NCI-H774 (cell line): ENCODE measurements at places on chromosomes 12 and 14.

DNA sequence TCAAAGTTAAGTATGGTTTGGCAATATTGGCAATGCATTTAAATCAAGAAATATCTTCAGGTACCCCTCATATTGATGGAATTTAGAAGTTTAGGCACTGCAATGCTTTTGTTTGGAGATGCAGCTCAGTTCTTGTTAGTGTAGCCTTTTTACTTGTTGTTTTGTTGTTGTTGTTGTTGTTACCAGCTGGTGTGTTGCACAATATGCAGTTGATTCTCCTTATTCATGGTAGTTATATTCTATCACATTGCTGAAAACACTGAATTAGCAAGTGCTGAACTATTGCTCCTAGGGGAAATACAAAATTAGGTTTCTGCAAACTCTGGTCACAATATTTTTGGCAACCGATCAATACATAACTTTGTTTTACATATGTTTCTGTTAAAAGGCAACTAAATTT lies 34.8 kb downstream of the CCER1 start:
- DNase-seq = no peak

DNA sequence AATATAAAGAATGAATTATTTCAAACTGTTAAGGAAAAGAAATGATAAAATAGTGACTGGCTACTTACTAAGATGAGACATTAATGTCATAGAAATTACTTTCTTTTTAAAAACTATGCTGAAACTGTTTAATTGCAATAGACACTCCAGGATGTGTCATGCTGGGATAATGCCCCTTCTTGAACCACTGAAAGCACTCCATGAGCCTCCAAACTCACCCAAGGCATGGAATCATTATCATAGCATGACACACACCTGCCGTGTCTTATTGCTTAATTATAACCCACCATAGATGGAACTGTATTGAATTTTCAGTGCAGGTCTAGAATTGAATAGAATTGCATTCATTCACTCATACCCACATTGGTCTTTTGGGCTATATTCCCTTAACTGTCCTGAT lies 4.3 kb downstream of the MBIP start:
- DNase-seq = peak; percentile 51

- DNase-seq = no peak
Measured at GRCh38 chr12:67460388-67460787, 188.2 kb upstream of the DYRK2 start.

GRCh38 chr12:76282744-76283143 lies 65.5 kb downstream of the BBS10 start:
- no peak for DNase-seq

DNA sequence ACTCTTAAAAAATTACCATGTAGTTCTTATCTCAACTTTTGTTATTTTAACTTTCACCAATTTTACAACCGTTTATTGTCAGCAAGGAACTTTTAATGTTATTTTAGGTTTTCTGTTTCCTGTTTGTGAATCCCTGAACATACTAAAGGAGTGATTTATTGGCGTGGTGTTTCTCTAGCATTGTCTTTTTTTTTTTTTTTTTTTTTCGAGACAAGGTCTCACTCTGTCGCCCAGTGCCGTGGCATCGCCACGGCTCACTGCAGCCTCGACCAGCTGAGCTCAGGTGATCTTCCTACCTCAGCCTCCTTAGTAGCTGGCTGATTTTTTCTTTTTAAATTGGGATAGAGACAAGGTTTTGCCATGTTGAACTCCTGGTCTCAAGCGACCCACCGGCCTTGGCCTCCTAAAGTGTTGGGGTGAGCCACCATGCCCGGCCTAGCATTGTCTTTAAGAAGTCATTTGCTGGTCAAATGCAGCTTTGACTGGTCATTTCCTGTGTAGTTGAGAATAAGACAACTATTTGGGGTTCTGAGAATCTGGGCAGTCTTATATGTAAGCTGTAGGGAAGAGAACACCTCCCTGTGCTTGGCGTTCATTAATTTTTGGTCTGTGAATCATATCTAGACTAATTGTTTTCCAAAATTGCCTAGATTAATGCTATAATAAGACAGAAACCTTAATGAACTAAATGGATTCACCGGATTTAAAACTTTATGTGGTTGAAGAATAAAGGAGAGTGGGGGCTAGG lies 2.1 kb downstream of the WASHC4 start:
- no peak for DNase-seq

- peak; percentile 10 for DNase-seq
Measured at GRCh38 chr12:120439646-120440247, 1.8 kb downstream of the COX6A1 start.

DNA sequence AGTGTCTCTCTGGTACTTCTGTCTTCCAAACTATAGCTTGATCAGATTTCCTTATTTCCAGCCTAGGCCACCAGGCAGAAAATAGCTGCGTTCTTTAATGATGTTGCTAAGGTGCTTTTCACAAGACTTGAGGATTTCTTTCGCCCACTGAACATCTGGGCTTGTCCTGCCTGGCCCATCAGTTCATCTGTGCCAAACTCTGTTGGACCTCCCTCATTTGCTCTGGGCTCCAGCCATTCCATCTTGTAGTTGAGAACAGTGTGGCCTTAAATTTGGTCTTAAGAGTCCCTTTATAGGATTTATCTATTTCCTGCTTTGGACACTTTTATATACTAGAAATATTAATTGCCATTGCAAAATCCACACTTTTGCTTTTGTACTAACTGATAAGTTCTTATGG lies 109.6 kb downstream of the TTLL5 start:
- DNase-seq = no peak

- no peak for DNase-seq
Measured at GRCh38 chr14:102121567-102121966, 18.1 kb upstream of the WDR20 start.

GRCh38 chr14:106141242-106142220 lies 615.1 kb downstream of the TMEM121 start:
- DNase-seq = no peak

- DNase-seq = no peak
Measured at GRCh38 chr14:63155511-63156185, 48.6 kb upstream of the RHOJ start.

- no peak for DNase-seq
Measured at GRCh38 chr12:110546339-110546738, 36.8 kb downstream of the PPTC7 start.

DNA sequence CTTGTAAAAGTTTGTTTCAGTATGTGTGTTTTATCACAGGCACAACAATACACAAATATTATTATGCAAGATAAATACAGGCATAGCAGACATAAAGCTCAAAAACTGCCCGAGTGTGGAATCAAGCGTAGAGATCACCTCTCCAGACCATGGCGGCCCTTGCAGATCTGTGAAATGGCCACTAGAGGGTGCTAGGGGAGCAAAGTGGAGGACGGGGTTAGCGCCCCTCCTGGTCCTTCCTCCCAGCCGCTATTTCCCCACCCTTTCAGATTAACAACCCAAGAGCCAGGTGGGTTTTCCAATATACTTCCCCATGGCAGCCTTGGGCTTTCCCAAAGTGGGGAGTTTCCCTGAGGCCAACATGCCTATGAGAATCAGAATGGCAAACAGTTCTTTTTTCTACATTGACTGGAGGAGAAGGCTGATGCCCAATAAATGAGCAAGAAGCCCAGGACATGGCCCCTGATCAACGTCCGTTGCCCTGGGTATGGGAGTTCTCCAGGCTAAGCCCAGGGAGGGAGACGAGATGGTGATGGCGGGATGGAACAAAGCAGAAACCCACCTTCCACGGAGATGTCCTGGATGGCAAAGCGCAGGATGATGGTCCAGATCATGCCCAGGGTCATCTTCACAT lies 67.4 kb downstream of the ACTN1 start:
- DNase-seq = no peak

- no peak for DNase-seq
Measured at GRCh38 chr12:85697003-85697402, 139.2 kb downstream of the RASSF9 start.

GRCh38 chr12:75863533-75863932 lies 168.0 kb downstream of the PHLDA1 start:
- no peak for DNase-seq

DNA sequence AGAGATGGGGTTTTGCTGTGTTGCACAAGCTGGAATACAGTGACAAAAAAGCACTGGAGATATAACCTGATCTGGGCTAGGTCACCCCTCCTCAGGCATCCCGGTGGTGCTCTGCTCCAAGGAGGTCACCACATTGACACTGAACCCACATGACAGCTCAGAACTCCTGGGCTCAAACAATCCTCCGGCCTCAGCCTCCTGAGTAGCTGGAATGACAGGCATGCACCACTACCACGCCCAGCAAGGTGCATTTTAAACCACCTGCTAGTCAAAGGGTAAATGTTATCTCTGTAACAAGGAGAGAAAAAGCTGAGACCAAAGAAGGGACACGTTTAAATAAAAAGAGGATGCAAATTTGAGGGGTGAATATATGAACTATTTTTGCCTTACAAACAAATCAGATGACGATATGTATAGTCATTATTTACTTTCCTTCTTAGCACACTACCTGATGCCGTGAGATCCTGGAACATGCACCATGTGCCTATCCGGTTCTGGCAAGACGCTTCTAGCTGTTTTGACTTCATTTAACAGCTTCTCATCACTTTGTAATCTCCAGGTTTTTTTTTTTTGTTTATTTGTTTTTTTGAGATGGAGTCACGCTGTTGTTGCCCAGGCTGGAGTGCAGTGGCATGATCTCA lies 135.1 kb downstream of the PPM1H start:
- no peak for DNase-seq

- no peak for DNase-seq
Measured at GRCh38 chr14:30884901-30885300, 10.5 kb downstream of the COCH start.

GRCh38 chr14:94104731-94105130 lies 5.8 kb upstream of the IFI27 start:
- no peak for DNase-seq

DNA sequence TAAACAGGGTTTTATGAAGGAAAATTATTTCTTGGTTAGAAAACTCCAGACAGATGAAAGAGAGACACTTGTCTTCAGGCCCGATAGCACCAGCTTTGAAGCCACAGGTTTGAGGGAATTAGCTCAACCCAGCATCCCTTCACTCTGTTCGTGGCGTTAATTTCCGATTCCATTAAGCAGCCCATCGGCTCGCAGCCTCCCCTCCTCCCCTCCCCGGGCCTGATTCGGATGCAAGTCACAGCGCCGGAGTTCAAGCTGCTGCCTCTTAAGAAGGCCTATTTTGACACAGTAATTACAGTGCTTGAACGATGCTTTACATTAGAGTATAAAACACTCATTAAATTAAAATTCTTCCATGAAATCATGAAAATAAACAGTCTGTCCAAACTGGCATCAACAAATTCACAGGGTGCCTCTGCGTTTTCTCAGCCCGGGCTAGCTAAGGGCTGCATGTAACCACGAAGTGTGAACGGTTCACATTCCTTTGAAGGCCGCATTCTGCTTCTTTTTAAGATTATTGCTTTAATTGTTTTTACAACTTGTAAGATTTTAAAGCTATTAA lies 145.8 kb downstream of the DICER1 start:
- no peak for DNase-seq

DNA sequence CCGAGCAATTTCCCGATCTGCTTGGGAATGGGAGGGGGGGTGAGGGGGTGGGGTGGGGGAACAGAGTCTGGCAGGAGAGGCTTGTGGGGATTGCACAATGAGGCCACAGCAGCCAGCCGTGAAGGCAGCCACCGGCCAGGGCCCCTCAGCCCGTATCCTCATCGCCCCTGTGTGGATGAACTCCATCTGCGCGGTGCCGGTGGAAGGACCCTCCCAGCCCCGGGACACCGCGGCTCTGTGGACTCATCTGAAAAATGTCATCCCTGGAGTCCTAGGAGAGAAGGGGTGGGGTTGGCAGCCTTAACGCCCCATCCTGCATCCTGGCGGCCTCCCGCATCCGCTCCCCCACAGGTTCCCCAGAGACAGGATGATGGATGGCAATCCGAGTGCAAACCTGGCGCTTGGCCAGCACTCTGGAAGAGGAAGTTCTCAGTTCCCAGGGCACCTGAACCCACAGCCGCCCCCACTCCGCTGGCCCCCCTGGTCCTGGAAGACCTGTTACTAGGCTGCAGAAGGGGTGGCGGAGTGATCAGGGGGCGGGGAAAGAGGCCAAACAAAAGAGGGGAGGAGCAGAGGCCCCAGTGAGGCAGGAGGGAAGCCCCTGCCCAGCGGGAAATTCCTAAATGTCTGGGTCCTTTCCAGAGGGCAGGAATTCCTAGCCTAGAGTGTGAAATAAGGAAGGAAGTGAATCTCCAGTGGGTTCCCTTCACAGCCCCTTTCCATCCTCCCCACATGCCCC lies 1.2 kb upstream of the TNFAIP2 start:
- DNase-seq = peak; percentile 95
